Left forelimb (tissue), 1 donor: ENCODE measurements at places on chromosomes 12 and 14.

DNA sequence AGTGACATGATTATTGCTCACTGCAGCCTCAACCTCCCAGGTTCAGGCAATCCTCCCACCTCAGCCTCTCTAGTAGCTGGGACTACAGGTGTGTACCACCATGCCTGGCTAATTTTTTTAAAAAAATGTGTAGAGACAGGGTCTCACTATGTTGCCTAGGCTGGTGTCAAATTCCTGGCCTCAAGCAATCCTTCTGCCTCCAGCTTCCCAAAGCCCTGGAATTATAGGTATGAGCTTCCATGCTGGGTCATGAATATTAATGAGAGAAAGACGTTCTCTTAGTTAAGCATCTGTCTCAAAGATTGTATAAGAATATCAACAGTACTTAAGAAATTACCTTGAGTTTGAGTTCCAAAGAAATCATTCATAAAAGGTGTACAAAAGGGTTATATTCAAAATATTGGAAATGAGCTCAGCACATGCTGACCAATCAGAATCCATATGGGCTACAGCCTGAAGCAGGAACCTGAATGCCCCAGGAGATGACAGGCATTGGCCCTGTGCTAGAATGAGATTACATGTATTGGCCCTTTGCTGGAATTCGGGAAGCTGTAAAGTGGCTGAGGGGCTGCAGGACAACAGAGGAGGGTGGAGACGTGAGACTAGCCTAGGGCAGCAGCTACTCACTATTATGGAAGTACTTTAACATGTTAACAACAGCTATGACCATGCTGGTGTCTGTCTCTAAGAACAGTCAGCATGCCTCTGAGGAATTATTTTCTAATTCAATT lies 157.0 kb upstream of the CPNE8 start:
- DNase-seq = no peak

DNA sequence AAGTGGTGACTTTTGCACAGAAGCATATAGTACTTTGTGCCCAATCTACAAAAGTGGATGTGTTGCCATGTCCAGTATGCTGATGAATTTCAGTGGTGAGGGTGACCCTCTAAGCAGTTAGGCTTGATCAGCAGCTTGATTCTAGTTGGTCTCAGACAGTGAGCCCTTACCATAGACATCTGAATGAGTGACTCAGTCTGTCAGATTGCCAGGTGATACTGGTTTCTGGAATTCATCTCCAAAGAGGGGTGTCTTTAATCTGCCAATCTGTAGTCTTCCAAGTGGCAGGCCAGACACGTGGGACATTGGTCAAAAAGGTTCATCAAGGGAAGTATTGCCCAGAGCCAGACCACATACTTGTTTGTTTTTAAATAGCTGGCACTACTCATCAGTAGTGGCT lies 187.4 kb upstream of the SLC16A7 start:
- no peak for DNase-seq

GRCh38 chr12:46177837-46178608 lies 90.8 kb downstream of the SLC38A1 start:
- no peak for DNase-seq

- DNase-seq = no peak
Observed at GRCh38 chr12:102879144-102879763, 37.8 kb downstream of the PAH start.

DNA sequence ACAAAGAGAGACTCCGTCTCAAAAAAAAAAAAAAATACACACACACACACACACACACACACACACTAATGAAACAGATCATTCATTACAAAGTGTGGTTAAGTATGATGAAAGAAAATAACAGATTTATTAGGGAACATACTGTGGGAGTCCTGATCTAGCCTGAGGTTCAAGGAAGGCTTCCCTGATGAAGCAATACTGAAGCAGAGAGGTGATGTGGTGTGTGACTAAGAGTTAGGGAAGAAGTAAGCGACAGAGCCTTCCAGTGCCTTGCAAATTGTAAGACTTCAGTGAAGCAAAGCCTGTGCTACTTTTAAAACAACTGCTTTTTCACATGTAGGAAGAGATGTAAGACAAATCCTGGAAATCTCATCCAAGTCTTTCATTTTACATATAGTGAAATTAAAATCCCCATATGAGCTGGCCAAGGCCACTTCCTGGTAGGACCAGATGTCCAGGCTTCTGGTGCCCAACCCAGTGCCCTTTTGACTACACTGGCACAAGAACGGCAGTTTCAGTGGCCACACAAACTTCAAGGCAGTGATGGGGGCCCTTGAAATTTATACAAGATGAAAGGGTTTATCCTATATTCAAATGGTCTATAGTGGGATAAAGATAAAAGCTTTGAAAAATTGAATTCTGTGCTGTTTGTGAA lies 86.2 kb downstream of the STON2 start:
- DNase-seq = no peak

DNA sequence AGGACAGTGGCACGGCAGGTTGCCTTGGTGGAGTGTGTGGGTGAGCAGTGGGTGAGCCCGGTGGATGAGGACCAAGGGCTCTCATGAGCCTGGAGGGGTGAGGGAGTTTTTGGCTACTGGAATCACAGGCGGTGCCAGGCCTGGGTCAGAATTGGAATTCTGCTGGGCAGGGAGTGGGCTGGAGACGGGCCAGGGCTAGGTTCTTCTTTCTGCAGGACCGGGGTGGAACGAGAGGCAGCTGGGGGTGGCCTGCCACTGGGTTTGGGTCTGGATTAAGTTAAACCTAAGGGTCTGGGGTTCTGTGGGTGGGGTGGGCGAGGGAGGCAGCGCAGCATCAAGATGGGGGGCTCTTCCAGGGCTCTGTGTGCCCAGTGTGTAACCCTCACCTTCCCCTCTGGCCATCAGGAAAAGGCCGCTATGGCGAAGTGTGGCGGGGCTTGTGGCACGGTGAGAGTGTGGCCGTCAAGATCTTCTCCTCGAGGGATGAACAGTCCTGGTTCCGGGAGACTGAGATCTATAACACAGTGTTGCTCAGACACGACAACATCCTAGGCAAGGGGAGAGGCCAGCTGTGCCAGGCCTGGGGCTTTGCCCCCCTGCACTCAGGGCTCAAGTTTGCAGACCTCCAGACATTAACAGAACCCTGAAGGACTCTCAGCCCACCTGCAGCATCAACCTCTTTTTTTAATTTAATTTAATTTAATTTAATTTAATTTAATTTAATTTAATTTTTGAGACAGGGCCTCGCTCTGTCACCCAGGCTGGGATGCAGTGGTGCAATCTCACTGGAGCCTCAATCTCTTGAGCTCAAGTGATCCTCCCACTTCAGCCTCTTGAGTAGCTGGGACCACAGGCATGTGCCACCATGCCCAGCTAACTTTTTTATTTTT lies 7.0 kb downstream of the ACVRL1 start:
- DNase-seq = no peak

DNA sequence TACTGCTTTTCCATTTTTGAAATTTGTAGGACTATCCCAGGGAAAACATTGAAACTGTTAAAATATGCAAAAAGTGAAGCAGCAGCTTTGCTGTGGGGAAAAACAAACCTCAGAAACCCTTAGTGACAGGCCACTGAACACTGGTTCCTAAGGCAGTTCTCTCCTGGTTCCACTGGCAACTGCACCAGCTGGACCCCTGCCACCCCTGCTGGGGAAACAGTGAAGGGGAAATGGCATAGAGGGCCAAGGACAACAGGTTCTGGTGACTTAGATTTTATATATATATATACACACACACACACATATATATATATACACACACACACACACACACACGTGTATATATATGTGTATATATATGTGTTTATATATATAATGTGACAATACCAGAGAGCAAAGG lies 16.2 kb upstream of the KRT7 start:
- DNase-seq = no peak

DNA sequence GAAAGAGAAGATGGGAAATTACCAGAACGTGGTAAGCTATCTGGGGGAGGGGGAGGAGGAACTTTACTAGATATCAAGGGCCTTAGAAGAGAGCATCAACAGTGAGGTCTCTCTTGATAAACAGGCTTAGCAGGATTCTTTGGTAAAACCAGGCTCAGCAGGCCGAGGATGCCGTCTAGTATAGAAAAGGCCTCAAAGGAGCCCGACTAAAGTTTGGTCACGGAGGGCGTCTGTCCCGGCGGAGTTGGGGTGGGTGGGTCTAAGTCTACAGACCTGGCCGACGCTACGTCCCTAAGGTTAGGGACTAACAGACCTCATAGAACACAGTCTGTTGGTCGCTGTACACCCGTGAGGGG lies 538 bp upstream of the TIGAR start:
- DNase-seq = no peak

DNA sequence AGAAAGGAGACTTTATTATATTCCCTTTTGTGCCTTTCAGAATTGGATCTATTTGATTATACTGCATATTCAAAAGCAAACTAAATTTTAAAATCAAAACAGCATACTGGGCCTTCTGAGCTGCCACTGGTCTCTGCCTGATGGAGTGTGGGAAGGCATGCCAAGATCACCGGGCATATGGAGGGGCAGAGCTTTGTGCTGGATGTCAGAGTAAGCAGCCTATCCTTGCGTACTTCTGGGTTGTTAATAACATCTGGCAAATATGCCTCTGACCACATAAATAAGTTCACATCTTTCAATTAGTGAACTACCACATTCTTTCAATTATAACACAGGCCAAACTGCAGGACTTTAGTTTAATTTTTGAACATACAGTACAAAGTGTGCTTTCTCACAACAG lies 18.3 kb downstream of the MLH3 start:
- no peak for DNase-seq

GRCh38 chr12:88202500-88202899 lies 60.4 kb downstream of the TMTC3 start:
- no peak for DNase-seq

DNA sequence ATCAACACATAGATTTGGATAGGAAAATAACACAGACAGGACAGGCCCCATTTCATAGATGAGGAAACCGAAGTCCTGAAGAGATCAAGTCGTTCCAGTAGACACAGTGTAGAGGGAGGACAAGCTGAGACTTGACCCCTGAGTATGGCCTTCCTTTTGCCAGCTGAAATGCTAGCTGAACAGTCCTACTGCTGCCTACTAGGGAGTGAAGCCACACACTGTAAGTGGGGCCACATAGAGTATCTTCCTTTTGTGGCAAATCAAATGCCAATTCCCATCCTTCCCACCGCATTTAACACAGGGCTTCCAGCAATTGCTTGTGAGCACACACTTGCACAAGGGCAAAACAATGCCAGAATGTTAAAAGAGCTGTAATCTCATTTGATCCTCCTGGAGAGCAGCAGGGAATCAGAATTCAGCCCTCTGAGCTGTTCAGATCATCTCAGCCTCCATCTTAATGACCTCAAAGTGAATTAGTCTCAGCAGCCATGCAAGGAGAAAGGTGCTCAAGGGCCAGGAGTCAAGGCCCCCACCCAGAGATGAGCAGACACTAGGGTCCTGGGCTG lies 380.5 kb downstream of the EMP1 start:
- no peak for DNase-seq

DNA sequence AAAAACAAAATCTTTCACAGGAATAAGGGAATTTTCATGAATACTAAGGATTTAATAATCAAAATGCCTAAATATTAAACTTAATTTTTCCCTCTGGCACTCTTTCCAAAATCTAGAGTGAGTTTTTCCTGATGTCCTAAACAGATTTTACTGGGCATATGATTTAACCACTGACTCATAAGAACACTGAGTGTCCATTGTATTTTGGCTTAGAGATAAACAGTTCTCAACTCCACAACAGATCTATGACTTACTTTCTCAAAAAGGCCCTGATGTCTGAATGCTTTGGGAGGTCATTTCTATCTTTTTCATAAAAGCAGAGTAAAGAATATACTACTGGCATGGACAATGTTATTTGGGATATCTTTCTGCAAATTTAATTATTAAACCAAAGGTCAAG lies 15.0 kb downstream of the TMBIM4 start:
- DNase-seq = no peak

GRCh38 chr12:80317307-80317706 lies 126.7 kb upstream of the PTPRQ start:
- no peak for DNase-seq

DNA sequence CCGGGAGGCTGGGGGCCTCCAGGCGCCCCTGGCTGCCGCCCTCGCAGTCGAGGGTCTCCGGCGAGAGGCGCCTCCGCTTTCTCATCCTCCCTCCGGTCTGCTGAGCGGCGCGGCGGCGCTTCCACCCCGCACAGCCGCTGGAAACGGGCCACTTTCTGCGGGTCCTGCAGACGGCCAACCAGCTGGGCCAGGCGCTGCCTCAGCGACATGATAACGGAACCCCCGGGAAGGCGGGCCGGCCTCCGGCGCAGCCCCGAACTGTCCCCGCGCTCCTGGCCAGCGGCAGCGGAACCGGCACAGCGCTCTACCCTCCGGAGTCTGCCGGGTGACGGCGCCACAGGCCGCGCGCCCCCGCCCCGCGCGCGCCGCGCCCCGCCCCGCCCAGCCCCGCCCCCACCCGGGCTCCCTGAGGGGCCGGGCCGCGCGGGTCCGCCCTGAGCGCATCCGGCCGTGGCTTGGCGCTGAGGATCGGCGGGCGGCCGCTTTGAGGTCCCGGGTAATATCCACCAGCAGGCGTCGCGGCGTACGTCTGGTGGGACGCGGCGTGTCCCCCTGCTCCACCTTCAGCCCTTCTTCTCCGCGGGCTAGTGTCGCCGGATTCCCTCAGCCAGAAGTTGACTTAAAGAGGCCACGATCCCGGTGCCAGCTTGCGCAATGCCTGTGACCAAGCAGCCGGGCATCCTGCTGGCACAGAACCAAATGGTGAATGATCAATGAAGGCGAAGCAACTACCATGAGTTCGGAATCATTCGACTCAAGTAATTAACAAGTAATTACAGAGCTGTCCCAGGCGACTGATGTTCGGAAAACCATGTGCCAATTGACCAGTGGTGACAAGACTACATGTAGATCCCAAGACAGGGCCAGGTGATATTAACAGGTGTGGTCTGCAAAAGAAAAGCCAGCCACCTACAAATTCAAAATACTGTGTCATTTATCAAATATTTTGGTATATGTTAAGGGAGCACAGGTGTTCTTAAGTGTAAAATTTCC lies at the start of gene SGPP1:
Gene SGPP1 (minus strand): TSS at position 330 of the 993 bp plus-strand sequence. CDS start 121 bp downstream, at position 209.
- DNase-seq = peak; percentile 86

- no peak for DNase-seq
Observed at GRCh38 chr12:120862664-120863063, 41.5 kb downstream of the SPPL3 start.

- DNase-seq = no peak
Observed at GRCh38 chr12:45948546-45948945, 41.8 kb downstream of the SCAF11 start.

DNA sequence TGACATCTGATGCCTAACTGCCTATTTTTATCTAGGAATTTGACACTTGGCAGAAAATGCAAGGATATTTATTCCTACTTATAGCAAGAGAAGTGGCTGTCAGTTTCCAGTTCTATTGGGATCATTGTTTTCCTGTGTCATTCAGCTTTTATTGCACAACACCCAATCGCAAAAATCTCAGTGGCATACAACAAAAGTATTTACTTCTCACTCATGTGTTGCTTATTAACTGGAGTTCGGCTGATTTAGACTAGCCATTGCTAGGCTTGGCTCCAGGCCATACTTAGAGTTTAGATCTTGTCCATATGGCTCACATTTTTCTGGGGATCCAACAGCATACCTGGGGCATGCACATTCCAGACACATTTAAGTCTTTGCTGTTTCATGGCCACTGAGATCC lies 218.6 kb upstream of the SYT1 start:
- no peak for DNase-seq

GRCh38 chr14:60089221-60089620 lies 2.5 kb upstream of the PCNX4 start:
- no peak for DNase-seq
